Fibroblast of skin of back (primary cell): ENCODE measurements at places on chromosomes 12 and 14.

DNA sequence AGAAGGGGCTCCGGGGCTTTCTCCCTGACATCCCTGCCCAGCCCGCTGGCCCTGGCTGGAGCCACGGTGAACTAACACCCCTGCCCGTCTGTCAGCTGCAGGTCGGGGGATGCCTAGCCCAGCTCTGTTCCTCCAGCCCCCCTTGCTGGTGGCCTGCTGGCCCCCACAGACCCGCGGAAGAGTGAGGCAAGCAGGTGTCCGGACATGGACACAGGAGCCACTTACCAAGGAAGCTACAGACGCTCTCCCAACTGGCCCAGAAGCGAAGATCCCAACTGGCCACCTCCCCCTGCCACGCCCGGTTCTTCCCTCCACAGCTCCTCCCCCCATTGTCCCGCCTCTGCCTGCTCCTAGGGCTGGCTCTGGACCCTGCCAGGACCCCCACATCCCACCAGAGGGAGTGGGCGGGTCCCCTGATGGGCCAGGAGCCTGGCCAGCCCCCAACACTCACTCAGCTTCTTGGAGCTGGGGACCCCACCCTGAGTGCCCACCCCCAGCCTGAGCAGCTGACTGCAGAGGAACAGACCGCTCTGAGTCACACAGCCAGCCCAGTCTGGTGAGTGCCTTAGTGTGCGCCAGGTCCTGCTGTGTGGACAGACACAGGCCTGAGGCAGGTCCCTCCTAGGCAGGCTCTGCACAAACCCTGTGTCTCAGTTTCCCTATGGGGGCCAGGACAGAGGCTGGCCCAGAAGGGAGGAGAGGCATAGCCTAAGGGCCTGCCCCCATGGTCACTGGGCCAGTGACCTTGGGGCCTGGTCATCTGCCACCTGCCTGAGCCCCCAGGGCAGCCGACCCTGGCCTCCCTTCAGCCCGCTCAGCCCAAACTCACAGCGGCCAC is 7.7 kb downstream of the AHNAK2 start:
- peak; percentile 94 for DNase-seq

- DNase-seq: peak; percentile 54
Measured at GRCh38 chr12:80129895-80130530, 30.7 kb downstream of the OTOGL start.

GRCh38 chr12:52311285-52311648 is 9.9 kb downstream of the KRT83 start:
- DNase-seq: no peak

GRCh38 chr14:55540847-55541773 is 38.9 kb upstream of the KTN1 start:
- DNase-seq: no peak

DNA sequence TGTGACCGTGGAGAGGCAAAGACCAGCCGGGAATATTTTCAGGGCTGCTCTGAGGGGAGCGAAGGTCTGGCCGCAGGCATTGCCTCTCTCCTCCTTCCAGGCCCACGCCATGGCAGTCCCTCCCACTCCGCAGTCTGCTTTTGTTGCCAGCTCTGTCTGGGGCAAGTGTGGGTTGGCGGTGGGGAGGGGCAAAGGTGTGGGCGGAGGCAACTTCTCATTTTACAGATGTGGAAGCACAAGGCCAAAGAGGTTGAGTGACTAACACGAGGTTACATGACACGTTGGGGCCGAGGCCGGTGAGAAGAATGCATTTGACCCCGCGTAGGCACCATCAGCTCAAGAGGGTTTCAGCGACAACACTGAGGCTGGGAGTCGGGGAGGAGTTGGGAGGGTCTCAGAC is 6.1 kb upstream of the FAIM2 start:
- no peak for DNase-seq

GRCh38 chr14:104797115-104798044 is 1.8 kb upstream of the AKT1 start:
- no peak for DNase-seq

DNA sequence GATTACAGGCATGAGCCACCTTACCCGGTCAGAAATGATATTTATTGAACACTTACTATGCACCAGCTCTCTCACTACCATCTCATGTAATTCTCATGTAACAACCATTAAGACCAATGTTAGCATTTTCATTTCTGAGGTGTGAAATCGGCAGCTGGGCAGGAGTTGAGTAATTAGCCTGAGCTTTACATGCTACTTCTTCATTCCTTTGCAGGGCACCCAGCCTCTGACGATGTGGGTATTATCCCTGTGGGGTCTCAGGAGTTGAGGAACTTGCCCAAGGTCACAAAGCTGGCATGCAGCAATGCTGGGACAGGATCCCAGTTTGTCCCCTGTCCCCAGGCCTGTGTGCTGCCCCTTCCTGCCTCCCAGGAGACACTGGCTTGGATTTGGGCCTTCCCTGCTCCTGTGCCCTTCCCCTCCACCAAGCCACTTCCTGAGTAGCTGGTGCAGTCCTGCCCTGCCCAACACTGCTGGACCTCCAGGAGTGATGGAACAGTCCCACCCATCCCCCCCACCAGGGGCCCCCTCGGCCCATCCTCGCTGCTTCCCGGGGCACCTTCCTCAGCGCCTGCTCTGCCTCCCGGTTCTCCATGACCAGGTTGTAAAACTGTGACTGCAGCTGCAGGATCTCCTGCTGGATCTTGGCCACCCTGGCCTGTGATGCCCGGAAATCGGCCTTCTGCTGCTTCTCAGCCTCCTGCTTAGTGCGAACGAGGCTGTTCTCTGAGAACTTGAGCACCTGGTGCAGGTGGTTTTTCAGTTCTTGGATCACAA is 14.7 kb downstream of the RITA1 start:
- DNase-seq: no peak
